ENCODE measurements at places on chromosomes 6 and 20.

DNA sequence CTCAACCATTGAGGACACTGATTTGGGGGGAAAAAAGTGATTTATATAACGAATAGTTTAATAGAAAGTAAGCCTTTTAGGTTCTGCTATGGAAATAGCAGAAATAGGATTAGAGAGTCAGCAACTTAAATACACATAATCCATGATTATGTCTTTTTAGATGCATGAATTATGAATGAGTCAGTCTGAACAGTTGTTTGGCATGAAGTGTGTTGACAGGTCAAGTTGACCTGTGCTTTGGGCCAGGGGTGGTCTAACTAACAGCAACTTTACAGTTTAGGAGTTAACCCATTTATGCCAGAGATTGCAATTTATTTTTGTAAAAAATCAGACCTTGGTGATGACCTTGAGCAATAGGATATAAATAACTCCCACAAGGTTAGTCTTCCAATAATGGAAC is 191.3 kb downstream of the MTFR2 start:
- DNase-seq = no peak

DNA sequence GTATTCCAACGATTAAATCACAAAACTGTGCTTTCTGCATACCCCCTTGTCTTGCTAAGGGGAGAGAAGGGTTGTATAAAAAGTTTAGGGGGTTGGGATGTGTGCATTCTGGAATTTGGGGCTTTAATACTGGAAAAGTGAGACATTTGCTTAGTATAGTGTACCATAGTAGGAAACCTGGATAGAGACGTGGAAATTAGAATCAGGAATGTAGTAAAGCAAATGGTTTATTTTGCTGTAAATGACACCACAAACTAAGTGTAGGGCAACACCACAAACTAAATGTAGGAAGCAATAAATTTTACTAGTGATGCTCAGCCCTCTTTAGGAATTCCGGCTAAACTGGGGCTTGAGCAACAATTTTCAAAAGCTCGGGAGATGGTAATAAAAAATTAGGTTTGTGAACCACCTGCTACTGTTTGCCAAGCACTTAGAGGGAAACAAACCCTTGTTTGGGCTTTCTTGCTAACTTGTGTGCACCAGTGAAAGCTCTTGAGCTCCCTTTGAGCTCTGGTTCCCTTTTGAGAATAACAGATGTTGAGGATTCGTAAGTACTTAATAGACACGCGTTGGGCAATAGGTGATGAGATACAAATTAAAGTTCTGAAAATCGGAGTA is 13.8 kb downstream of the BRD2 start:
- no peak for DNase-seq

- DNase-seq = no peak
These were observed 27.8 kb downstream of the PAQR8 start for GRCh38 chr6:52389626-52390360.

DNA sequence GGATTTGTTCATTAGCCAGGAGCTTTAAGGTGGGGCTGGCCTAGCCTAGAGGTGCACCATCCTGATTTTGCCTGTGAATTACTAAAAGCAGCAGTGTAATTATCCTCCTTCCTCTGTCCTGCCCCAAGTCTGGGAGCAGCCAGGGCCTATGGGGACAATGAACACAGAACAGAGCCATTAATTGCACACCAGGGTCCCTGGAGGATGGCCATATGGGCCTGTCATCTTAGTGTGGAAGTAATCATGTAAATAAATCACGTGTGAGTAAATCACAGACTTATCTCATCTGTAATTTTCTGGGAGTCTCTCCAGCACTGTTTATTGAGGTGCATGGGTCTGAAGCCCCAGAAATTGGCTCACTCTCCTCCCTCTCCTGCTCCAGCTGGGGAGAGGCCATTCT is 176.3 kb downstream of the LRFN2 start:
- no peak for DNase-seq

GRCh38 chr6:9799582-9799981 is 615.3 kb downstream of the TFAP2A start:
- DNase-seq = no peak

GRCh38 chr6:40407239-40407638 is 179.9 kb downstream of the LRFN2 start:
- DNase-seq = no peak

GRCh38 chr20:22544462-22544861 is 39.9 kb downstream of the FOXA2 start:
- DNase-seq = no peak

GRCh38 chr6:35562060-35562459 is 49.4 kb upstream of the TULP1 start:
- DNase-seq = no peak

DNA sequence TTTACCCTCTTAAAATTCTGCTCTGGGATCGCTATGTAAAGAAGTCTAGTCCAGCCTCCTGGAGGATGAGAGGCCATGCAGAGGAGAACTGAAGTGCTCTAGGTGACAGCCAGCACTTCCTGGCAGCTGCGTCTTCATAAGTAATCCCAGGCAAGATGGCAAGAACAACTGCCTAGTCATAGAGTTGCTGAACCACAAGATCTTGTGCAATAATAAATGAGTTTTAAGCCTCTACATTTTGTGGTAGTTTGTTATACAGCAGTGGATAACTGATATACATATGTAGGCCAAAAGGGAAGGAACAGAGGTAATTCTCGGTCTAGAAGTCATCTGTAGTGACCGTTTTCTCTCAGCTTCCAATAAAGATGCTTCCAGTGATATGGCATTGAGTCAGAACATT is 103.8 kb upstream of the FLRT3 start:
- DNase-seq = no peak

DNA sequence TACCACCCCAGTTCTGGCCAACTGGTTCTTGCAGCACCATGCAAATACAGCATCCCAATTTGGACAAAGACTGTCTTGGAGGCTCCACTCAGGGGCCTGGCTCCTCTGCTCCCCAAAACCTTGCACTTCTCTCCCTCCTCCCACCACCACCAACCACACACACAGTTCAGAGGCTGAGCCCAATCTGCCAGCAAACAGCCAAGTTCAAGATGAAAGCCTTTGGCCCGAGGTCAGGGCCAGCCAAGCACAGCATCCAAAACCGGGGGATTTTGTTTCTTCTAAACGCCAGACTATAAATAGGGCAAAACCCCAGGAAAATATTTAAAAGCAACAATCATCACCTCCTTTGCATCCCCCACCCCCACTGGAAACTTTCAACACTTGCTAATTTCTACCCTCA is 5.7 kb downstream of the KCNK5 start:
- DNase-seq = no peak

DNA sequence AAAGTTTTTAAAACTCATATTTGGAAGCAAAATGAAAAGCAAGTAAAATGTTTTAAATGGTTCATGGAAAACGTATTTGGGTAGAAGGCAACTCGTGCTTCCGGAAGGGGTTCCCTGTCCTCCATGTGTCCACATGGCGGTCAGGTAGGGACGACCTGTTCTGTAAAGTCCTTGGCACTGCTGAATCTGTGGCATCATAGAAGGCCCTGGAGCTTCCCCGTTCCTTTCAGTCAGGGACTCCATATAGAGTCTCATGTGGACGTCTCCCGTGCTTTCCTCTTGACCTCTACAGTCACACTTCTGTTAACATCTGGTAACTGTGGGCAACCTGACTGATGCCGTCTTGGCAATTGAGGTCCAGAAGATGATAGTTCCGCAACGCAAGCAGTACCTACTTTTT is 11.4 kb downstream of the DYNLT1 start:
- no peak for DNase-seq

- DNase-seq = no peak
These were observed 31.4 kb downstream of the NCOA6 start for GRCh38 chr20:34794006-34794585.

DNA sequence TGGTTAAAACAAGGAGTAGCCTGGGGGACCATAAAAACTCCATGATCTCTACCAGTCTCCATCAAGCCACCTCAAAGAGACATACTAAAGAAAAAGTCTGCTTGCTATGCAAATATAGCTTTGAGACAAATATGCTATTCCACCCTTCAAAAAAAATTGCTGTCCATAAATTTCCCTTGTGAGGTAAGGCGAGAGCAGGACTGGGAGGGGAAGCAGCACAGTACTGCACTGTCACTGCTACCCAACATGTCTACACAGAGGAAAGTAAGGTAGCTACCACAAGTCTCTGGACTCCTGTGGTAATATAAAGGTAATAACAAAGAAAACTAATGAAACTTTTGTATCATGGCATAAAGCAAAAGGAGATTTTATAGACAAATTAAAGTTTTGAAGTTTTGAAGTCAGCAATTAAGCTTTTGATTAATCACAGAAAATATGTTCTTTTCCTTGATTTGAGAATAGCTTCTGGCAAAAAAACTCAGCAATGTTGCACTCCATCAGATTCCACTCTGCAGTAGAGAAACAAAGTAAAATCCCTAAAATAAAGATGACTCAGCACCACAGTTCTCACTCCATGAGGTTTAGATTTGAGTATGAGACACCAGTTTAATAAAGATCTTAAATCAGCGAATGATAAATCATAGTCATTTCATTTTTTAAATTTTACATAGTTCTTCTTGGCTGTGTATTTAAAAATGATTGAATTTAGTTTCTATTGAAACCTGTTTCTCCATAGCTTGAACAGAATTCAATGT is 602.4 kb downstream of the COL12A1 start:
- DNase-seq = no peak

- no peak for DNase-seq
These were observed 50.7 kb downstream of the PPP1R3G start for GRCh38 chr6:5135788-5136376.

DNA sequence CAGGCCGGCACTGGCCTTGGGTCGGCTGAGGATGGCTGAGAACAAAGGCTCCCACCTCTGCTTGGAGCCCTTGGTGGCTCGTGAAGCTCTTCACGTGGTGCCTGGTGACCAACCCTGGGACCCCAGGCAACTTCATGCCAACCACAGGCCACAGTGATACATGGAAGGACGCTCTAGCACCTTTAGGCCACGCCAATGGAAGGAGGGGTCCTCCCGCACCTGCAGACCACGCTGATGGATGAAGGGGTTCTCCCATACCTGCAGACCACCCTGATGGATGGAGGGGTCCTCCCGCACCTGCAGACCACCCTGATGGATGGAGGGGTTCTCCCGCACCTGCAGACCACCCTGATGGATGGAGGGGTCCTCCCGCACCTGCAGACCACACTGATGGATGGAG is 62.5 kb downstream of the ERMARD start:
- DNase-seq = no peak
